ENCODE measurements at places on chromosomes 2 and 18.

DNA sequence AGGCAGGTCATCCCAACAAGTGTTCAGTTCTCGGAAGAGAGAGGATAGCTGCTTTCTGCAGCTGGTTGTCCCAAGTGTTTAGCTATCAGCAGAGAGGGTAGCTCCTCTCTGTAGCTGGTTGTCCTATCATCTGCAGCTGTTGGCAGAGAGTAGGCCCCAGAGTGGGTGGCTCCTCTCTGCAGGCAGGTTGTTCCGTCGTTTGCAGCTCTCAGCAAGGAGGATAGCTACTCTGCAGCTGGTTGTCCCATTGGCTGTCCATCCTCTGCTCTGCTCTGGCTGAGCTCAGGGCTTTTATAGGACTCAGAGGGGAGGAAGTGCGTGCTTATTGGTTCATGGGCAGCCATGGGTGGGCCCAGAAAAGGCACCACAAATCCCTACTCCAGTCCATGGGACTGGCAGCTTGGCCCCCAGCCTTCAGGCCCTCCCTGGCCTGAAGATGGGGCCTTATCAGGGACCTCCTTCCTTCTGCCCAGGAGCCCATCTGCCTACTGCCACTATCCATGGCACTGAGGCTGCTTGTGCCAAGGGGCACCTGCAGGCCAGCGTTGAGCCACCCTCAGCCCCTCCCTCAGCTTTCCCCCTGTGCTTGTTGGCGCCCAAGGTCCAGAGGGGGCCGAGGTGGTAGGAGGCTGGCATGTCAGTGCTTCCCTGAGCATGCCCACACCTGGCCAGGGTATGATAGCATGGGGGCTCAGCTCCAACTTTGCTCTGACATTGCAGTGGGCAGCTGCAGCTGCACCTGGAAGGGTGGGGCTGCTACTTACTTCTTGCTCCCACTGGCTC, 38.3 kb downstream of the TDRD15 start:
- no peaks in the 10 kb centered on the region for H3K4me1 ChIP-seq
- no peak overlapping the region for H3K27ac ChIP-seq
- no peak for DNase-seq
- H3K27me3 ChIP-seq = no peaks in the 10 kb centered on the region

- H3K4me3 ChIP-seq = no peak overlapping the region
- H3K36me3 ChIP-seq = no peaks in the 10 kb centered on the region
- no peak for DNase-seq
- no peaks in the 10 kb centered on the region for H3K27me3 ChIP-seq
- peak overlapping the region; percentile 99 for H3K27ac ChIP-seq
Measured at GRCh38 chr2:43171789-43172188, 54.6 kb downstream of the ZFP36L2 start.

DNA sequence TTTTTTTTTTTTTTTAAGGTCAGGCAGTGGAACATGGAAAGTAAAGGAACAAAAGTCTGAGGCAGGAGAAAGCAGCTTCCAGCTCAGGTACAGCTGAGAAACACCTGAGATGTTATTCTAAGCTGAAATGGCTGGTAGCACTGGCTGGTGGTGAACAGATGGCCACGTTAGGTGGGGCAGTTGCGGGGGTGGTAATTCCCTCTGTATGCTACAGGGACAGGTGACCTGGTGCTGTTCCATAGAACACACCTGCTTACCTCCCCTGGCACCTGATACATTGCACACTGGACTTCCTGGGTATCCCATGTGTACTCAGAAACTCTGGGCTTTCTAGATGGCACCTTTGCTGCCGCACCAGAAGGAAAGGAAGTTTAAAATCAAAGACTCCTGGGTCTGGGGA, 333.3 kb downstream of the SLC8A1 start:
- H3K27ac ChIP-seq = no peak overlapping the region
- H3K36me3 ChIP-seq = no peaks in the 10 kb centered on the region
- H3K4me3 ChIP-seq = no peak overlapping the region
- no peak for DNase-seq
- no peaks in the 10 kb centered on the region for H3K27me3 ChIP-seq

DNA sequence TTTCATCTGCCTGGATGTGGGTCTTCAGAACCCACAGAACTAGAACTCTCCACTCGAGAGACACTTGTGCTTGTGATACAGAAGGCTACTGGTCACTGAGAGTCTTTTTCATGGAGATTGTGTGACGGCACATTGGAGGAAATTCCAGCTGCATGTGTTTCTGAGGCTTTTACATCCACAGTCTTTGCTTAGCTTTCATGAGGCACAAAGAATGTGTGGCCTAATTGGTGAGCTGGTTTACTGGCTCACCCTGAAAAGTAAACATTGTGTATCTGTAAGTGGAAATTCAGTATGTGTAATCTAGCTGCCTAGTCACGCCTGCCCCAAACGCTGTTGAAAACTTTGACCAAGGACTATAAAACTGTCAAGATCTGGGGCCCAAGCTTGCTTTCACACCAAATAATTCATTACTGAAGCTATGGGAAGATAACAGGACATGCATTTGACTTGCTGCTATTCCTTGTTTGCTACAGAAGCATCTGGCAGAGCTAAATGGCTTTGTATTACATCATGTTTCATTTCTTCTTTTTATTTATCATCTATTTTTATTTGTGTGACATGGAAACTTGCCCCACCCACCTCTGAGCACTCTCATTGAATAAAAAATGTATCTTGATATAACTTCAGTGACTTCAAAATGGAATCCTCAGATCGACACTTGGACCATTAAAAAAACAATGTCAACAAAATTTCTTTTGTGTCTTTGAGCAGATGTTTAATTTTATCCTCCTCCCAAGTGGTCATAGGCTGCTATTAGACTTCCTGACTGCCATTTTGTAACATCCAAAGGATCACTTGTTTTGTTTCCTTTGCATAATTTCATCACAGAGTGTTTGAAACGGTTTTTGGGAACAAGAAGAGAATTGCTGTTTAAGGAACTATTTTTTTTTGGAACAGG, 80.2 kb downstream of the EFEMP1 start:
- H3K27me3 ChIP-seq = no peaks in the 10 kb centered on the region
- H3K36me3 ChIP-seq = no peaks in the 10 kb centered on the region
- H3K4me3 ChIP-seq = no peak overlapping the region
- H3K4me1 ChIP-seq = no peaks in the 10 kb centered on the region

GRCh38 chr2:1968209-1968987, 224.1 kb upstream of the PXDN start:
- H3K4me1 ChIP-seq = no peaks in the 10 kb centered on the region
- no peak for DNase-seq

DNA sequence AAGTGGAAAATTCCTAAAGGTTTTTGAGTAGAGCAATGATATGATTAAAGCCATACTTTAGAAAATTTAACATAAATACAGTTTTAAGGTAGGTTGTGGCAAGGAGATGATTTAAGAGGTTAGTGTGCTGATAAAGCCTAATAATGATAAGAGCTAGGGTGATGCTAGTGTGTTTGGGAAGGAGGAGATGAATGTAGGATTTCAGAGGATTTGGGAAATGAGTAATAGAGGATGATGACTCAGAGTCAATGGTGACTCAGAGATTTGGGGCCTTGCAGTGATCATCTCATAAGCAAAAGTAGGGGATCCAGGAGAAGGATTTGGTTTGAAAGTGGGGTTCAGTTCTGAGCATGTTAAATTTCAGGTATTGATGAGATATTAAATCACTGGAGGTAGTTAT, 23.3 kb downstream of the STAMBP start:
- no peak overlapping the region for H3K27ac ChIP-seq
- no peak overlapping the region for H3K4me3 ChIP-seq
- DNase-seq = no peak
- H3K4me1 ChIP-seq = no peaks in the 10 kb centered on the region

GRCh38 chr18:21181766-21182165, 60.3 kb upstream of the GREB1L start:
- no peaks in the 10 kb centered on the region for H3K4me1 ChIP-seq
- H3K27me3 ChIP-seq = no peaks in the 10 kb centered on the region
- DNase-seq = no peak
- no peaks in the 10 kb centered on the region for H3K36me3 ChIP-seq
- H3K4me3 ChIP-seq = no peak overlapping the region

- H3K4me3 ChIP-seq = no peak overlapping the region
- H3K36me3 ChIP-seq = no peaks in the 10 kb centered on the region
- H3K27ac ChIP-seq = no peak overlapping the region
- H3K27me3 ChIP-seq = no peaks in the 10 kb centered on the region
Measured at GRCh38 chr2:119109866-119110265, 48.7 kb downstream of the C1QL2 start.

GRCh38 chr2:135023886-135024485, 23.3 kb downstream of the MAP3K19 start:
- H3K27me3 ChIP-seq = no peaks in the 10 kb centered on the region
- H3K36me3 ChIP-seq = no peaks in the 10 kb centered on the region
- no peak overlapping the region for H3K4me3 ChIP-seq
- H3K27ac ChIP-seq = no peak overlapping the region
- no peak for DNase-seq

DNA sequence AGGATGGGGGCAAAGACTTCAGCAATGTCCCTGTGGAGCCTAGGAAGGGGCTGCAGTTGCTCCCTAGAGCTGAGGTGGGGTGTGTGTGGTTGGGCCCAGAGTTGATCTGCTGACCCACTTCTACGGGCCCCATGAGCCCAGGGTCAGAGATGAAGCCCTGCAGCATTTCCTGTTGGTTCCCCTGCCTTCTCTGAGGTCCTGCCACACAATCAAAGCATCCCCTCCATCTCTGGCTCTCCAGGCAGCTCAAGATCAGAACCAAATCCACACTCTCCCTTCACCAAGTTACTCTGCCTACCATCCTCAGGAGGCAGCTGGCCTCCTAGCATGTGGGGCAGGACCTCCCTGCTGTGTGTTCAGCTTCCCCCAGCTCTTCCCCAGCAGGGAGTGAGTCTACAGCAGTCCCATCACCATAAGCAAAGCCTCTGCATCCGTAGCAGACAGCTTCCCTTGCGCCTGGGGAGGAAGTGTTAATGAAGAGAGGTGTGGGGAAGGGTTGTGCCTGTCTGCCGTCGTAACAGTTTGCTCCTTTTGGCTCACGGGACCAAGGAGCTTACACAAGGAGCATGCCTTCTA, 26.9 kb downstream of the TMEM247 start:
- DNase-seq = no peak
- H3K27ac ChIP-seq = no peak overlapping the region
- H3K27me3 ChIP-seq = no peaks in the 10 kb centered on the region
- no peaks in the 10 kb centered on the region for H3K4me1 ChIP-seq

DNA sequence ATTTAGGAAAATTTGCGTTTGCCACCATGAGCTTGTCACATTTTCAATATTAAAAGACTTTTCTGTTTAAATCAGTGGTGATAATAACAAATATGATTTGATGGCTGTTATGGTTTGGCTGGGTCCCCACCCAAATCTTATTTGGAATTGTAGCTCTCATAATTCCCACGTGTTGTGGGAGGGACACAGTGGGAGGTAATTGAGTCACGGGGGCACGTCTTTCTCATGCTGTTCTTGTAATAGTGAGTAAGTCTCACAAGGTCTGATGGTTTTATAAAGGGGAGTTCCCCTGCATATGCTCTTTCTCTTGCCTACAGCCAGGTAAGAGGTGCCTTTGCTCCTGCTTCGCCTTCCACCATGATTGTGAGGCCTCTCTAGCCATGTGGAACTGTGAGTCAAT, 83.4 kb upstream of the RGPD4 start:
- H3K36me3 ChIP-seq = no peaks in the 10 kb centered on the region
- no peaks in the 10 kb centered on the region for H3K27me3 ChIP-seq
- H3K27ac ChIP-seq = no peak overlapping the region
- no peaks in the 10 kb centered on the region for H3K4me1 ChIP-seq
- H3K4me3 ChIP-seq = no peak overlapping the region

DNA sequence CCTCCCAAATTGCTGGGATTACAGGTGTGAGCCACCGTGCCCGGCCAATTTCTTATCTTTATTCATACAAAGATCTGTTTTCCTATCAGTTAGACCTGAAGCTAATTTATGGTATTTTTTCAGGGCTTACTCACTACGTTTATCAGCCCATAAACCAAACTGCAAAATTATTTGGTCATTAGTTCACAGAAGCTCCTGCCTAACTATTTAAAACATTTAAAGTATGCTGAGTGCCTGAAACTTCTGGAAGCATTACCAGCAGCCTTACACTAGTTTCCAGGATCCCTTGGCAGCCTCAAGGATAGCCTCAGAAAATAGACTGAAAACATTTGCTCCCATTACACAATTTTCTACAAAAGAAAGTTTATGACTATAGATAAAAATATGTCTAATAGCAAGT, 68.8 kb downstream of the GALNT13 start:
- H3K27ac ChIP-seq = no peak overlapping the region
- no peak for DNase-seq
- H3K4me1 ChIP-seq = no peaks in the 10 kb centered on the region
- H3K36me3 ChIP-seq = no peaks in the 10 kb centered on the region
- H3K27me3 ChIP-seq = no peaks in the 10 kb centered on the region

- no peaks in the 10 kb centered on the region for H3K4me1 ChIP-seq
- no peak overlapping the region for H3K27ac ChIP-seq
- no peaks in the 10 kb centered on the region for H3K27me3 ChIP-seq
- H3K4me3 ChIP-seq = no peak overlapping the region
- no peaks in the 10 kb centered on the region for H3K36me3 ChIP-seq
Measured at GRCh38 chr18:43876286-43876685, 599.0 kb upstream of the SYT4 start.

DNA sequence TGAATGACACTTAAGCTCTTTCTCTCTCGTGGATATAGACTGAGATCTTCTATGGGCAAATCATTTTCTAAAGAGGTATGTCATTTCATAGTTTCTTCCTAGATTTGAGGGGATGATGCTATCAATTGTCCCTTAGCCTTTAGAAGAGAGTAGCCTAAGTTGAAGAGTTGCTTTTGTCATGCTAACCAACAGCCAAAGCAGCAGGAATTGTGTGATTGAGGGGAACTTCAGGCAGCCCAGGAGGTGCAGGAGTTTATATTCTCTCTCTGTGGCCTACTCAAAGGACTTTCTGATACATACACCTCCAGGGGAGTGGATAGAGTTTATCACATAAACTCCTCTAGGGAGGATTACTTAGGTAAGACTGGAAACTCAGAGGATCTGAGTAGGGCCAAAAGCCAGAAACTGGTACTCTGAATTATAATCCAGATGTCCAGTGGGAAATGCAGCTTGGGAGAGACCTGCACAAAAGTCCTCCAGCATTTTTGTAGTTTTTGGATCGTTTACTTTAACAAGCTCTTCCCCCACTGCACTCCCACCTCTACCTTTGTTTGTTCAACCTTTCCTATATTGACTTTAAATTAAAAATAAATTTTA, 150.7 kb upstream of the CCDC68 start:
- no peak overlapping the region for H3K27ac ChIP-seq
- H3K4me1 ChIP-seq = no peaks in the 10 kb centered on the region

DNA sequence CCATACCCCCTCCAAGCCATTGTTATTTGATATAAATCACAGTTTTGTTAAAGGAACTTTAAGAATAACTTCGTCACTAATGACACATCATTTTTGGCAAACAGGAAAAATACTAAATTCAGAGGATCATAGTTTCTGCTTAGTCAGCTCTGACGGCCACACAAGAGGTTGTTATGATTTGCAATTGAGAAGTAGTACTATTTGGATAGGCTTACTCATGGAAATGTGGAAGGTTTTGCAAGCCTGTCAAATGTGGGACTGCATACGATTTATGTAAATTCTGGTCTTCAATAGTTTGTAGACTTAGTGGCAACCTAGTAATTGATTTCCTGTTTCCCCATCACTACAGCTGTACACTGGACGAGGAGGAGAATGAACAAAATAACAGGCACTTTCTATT, 108.1 kb downstream of the ARHGEF33 start:
- DNase-seq = no peak
- H3K4me3 ChIP-seq = no peak overlapping the region
- H3K27me3 ChIP-seq = no peaks in the 10 kb centered on the region
- no peaks in the 10 kb centered on the region for H3K36me3 ChIP-seq
- no peaks in the 10 kb centered on the region for H3K4me1 ChIP-seq
- no peak overlapping the region for H3K27ac ChIP-seq

Measured in naive thymus-derived CD4-positive, alpha-beta T cell (primary cell).